Activated CD4-positive, alpha-beta memory T cell treated with anti-CD3 and anti-CD28 coated beads for 36 hours (primary cell): ENCODE measurements at places on chromosomes 11 and 22.

GRCh38 chr11:72783144-72783905 lies 10.5 kb downstream of the STARD10 start:
- DNase-seq = no peak

- DNase-seq = no peak
Observed at GRCh38 chr11:94788396-94788795, 20.2 kb downstream of the AMOTL1 start.

DNA sequence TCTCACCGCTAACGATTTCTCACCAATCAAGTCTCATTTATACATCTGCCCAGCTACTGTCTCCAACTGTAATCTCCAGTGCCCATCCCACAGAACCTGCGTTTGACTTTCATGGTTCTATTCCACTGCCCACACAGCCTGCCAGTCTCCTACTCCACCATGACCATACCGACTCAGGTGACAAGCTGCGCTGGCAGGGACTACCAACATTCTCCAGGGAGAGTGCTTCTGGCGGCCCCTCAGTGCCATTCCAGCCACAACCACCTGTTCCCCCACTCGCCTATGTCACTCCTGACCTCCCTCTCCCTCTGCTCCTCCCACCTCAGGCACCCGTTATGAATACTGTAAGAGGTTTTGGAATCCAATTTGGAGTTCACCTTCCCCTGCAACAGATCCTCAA lies 108.5 kb upstream of the BID start:
- DNase-seq = no peak

DNA sequence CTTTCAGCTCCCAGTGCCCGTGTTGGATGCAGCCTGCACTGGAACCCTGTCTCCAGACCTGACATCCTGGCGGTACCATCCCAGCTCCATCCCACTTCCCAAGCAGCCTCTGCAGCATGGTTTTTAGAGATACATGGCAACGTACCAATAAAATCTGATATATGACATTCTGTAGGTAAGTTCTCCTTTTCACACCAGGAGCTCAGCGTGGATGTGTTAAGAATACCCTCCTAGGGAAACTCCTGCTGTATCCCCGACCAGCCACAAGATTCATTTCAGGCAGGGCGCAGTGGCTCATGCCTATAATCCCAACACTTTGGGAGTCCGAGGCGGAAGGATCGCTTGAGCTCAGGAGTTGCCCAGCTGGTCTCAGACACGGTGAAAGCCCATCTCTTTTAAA lies 15.4 kb downstream of the APOL5 start:
- DNase-seq = no peak

- peak; percentile 4 for DNase-seq
Observed at GRCh38 chr11:61957021-61957770, 7.0 kb downstream of the BEST1 start.

DNA sequence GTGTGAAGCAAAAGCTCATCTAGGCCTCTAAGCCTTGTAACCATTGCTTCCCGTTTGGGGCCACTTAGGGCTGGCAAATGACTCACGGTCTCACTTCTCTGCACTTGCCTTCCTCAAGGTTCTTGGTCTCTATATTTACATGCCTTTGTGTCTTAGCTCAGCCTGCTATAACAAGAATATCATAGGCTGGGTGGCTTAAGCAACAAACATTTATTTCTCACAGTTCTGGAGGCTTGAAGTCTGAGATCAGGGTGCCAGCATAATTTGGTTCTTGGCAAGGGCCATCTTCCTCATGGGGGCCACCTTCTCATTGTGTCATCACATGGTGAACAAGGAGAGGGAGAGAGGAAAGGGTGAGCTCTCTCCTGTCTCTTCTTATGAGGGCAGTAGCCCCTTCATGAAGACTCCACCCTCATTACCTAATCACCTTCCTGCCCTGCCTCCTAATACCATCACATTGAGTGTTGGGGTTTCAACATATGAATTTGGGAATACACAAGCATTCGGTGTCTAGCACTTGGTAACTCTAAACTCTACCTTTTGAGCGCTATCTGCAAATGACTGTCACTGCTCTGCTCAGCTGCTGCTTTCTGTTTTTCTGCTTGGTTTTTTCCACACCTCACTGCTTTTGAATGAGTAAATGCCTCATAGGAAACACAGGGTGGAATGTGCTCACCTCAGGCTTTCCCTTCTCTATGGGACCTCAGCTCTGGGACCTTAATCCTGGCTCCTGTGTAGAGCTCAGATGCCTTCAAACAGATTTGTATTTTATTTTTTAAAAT lies 16.2 kb upstream of the ME3 start:
- peak; percentile 61 for DNase-seq

GRCh38 chr11:128195057-128195751 lies 392.2 kb downstream of the ETS1 start:
- DNase-seq = peak; percentile 69

GRCh38 chr11:110454609-110455008 lies 24.9 kb downstream of the FDX1 start:
- DNase-seq = no peak

DNA sequence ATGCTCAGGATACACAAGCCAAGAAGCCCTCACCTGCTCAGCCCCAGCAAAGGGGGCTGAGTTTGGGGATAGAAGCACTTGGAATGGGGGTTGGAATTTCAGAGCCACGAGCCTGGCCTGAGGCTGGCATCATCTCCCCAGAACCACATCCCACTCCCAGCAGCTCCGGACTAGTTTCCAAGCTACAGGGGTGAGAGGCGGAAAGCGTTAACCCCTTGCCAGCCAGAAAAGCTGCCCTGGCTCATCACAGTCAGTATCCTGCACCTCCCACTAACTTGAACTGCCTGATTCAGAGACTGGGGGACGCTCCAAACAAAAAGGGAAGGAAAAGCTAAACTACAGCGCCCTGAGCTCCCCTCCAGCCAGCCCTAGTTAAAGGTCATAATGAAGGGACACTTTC lies 19.0 kb upstream of the CHST1 start:
- no peak for DNase-seq

- no peak for DNase-seq
Observed at GRCh38 chr11:127006311-127006710, 5.7 kb upstream of the KIRREL3 start.

GRCh38 chr22:24027389-24027975 lies 16.4 kb downstream of the CABIN1 start:
- no peak for DNase-seq

DNA sequence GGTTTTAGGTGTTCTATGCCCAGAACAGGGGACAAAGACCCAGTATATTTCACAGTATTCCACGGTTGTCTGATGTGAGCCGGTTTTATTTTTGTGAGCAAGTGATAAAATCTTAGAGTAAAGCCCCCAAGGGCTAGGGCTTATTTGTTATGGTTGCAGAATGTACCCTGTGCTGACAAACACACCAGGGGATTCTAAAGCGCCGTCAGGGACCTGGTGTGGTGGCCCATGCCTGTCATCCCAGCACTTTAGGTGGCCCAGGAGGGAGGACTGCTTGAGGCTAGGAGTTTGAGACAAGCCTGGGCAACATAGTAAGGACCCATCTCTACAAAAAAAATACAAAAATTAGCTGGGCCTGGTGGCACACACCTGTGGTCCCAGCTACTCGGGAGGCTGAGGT lies 22.8 kb downstream of the MRPL21 start:
- no peak for DNase-seq

- no peak for DNase-seq
Observed at GRCh38 chr11:65293909-65294381, 20.7 kb upstream of the CDC42EP2 start.

DNA sequence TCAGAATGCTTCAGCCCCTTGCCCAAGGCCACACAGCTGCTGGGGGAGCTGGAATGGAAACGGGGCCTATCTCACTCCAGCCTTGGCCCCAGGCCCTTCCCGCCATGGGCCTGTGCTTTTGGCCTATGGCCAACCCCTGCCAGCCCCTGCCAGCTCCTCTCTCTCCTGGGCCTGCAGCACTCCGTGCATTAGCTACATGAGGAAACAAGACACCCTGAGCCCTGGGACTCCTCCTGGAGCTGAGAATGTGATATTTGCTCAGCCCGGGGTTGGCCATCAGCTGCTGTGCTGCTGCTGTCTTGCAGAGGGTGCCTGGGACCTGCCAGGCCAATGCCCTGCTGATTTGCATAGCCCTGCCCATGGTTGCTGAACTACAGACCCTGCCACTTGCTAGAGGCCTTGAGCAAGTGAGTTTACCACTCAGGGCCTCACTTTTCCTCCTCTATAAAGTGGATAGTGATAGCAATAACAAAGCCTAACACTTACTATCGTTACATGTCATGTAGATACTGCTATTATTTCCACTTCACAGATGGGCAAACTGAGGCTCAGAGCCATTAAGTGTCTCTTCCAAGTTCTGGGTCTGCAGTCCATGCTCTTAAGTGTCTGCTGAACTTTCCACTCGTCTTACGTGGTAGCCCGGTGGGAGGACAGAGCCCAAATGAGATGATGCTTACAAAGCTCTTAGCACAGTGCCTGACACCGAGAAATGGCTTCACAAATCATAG lies 99.6 kb downstream of the KIAA1671 start:
- DNase-seq = no peak

DNA sequence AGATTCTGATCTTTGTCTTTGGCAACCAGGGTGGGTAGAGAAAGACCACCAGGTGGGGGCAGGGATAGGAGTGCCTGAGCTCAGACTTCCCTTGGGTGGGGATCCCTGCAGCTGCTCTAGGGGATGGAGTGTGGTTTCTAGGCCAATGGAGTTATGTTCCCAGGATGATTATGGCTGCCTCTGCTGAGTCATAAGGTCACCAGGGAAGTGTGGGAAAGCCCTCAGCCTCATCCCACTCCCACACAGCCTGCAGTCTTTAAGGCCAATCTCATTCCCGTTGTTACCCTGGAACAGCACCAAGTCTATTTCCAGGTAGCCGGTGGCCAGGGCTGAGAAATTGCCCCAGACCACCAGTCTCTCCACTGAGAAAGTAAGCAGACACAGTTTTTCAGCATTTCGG lies 2269.3 kb upstream of the RAG2 start:
- DNase-seq = no peak

- no peak for DNase-seq
Observed at GRCh38 chr11:78419327-78419726, 1.7 kb upstream of the GAB2 start.

- DNase-seq = no peak
Observed at GRCh38 chr11:122661182-122661945, 5.8 kb downstream of the UBASH3B start.

DNA sequence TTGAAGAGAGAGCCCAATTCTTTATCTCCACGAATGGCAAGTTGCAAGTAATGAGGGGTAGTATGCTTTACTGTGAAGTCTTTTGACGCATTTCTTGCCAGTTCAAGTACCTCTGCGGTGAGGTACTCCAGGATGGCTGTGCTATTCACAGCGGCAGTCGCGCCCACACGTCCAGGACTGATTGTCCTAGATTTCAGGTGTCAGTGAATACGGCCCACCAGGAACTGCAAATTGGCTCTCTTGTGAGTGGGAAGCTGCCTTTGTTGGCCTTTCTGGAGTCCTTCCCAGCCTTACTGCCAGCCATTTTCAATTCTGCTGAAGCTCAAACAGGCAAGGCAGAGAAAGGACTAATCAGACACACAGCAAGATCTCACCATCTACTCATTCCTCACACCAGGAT lies 8.5 kb downstream of the PPFIA1 start:
- DNase-seq = no peak
